T-helper 9 cell (primary cell): ENCODE measurements at places on chromosomes 5 and 9.

DNA sequence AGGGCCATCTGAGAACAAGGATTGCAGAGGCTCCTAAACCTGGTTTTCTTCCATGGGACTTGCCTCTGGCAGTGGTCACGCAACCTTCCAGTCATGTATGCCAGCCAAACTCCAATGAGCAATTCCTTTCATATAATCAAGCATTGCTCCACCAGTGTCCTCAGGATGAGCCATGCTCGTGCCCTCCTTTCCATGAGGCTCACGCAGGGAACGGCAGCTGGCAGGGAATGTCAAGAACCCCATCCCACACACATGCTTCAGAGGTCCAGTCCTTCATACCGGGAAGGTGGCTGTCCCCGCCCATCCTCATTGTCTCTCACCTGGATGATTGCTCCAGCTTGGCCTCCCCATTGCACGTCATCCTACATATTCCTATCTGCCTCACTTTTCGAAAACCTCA, 13.4 kb upstream of the ZBTB34 start:
- DNase-seq, result no peak

- DNase-seq, result no peak
Observed at GRCh38 chr5:68195137-68195536, 20.4 kb upstream of the PIK3R1 start.

DNA sequence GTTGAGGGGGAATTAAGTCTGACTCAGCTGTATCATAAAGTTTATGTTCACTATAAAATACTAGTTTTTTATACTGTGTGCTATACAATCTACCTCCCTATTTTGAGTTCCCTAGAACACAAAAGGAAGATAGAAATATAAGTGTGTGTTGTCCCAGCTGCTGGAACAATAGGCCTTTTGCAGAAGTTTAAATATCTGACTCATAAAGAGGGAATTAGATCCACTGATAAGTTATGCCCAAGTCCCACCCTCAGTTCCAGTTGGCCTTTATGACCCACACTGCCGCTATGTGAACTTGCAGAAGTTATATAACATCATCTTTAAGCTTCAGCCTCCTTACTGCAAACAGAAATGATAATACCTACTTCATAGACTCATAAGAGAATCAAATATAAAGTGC, 88.5 kb upstream of the DAB2 start:
- DNase-seq, result no peak

- no peak for DNase-seq
Observed at GRCh38 chr9:136508729-136509500, 26.1 kb upstream of the SEC16A start.

- no peak for DNase-seq
Observed at GRCh38 chr5:74146796-74147195, 493.7 kb downstream of the ENC1 start.
